ENCODE measurements at places on chromosomes 12 and 14. TPM values are rescaled to one million over a fixed set of nuclear protein-coding genes. Genes with fewer than 3 reads are reported as not detected.

Gene SCAF11
- 103 TPM for total RNA-seq

DNA sequence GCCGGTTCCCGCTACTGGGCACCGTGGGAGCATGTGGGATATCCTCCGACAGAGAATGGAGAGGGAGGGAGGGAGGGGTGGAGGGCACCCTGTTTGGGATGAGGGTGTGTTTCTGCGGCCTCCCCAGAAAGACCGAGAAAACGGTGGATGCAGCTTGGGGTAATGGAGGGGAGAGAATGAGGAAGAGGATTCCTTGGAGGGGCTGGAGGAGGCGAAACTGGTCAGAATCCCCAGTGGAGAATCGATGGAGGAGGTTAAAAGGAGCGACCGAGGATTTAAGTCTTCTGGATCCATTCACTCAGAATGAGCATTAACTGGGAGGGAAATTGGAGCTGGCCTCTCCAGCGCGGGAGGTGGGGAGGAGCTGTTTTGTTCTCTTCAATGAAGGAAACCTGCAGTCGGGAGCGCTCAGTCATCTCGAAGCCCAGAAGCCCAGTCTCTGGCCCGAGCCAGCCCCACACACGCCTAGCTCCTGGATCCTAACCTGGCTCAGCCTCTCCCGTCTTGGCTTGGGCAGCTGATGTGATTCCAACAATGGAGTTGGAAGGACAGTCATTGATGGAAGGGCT lies 581 bp downstream of the ARG2 start:
- no peak for DNase-seq

GRCh38 chr14:94021416-94022157 lies 4.6 kb upstream of the OTUB2 start:
- DNase-seq = peak; percentile 14

DNA sequence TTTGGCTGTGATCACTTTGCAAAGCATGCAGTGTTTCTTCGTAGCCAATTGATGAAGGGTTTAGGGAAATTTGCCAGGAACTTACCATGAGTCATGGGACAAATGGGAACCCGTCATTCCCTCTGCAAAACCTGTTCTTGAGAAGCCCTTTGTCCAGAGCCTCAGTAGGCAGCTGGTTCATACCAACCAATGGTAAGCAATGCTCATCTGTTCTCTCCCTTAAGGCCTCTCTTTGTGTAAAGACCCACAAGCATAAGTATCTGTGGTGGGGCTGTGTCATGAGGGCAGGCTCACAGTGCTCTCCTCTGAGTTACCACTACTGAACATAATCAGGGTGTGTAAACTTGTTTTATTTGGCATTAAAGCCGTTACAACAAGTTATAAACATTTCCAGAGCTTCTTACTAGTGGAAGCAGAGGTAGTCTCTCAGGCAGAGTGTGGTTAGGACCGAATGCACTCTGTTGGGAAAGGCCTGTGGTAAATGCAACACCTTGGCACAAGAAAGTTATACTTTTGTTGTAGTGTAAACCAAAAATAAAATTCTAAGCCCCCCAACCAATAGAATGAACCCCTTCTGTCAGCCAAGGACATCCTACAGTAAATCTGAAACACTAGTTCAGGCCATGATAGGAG lies 119.8 kb downstream of the SINHCAF start:
- DNase-seq = peak; percentile 74

DNA sequence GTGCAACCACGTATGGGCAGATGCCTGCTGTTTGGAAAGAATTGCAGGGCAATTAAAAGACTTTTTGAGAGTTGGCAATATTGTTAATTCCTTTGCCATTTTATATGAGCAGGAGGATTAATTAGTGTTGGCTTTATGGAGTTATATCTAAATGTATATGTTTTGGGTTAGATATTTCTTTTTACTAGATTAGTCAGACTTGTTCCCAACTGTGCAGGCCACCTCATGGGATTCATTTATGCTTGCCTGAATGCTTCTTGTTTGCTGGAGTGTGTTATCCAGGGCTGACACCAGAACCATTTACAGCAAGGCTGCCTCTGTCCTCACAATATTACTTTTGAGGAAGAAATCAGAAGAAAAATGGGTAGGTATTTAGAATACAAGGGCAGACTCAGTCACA lies 192.5 kb downstream of the KTN1 start:
- DNase-seq = no peak

DNA sequence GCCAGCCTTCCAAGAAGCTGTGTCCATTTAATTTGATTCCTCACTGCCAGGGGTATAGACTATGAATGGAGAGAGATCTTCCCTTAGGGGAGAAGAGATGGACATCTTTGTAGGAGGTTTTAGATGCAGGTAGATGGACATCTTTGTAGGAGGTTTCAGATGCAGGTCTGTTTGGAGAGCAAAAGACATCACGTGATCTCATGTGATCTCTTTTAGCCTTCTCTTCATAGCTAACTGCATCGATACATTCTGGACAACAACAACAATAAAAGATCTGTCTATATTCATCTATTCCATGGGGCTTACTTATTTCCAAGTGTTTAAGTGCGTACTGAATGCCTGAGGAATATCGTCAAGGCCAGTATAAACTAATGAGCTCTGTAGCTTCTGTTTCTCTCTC lies 163.2 kb downstream of the PAX9 start:
- no peak for DNase-seq

DNA sequence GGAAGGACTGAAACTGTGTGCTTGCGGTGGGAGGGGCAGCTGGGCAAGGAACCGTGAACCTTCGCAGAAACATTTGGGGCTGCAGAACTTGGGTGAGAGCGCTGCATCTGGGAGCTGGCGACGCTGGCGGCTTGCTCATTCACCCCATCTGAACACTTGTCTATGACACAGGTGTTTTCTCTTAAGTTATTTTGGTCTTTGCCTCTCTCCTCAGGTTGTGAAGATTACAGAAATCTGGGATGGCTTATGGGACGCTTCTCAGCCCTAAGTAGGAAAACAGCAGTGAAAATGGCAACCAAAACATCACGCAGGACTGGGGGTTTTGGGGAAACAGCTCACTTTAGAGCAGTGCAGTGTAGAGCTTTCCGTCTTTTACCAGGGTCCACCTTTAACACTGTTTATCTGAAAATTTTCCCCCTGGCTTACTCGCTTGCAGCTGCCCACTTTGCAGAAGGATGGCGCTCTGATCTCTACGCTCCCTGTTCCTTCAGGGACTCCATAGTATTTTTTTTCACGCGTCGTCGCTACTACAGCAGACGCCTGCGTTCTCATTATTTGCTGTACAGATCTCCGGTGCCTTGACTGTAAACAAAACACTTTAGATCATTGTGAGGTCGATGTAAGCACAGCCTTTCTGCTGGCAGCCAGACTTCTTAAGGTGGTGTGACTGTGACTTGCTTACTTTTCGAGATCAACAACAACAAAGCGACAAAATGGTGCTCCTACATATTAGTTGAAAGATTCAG lies 2.7 kb upstream of the CDKN1B start:
- DNase-seq = peak; percentile 31

GRCh38 chr12:93967454-93967853 lies 180.9 kb upstream of the PLXNC1 start:
- DNase-seq = no peak

- DNase-seq = peak; percentile 82
Observed at GRCh38 chr12:25200703-25201102, 5.7 kb downstream of the ETFRF1 start.

DNA sequence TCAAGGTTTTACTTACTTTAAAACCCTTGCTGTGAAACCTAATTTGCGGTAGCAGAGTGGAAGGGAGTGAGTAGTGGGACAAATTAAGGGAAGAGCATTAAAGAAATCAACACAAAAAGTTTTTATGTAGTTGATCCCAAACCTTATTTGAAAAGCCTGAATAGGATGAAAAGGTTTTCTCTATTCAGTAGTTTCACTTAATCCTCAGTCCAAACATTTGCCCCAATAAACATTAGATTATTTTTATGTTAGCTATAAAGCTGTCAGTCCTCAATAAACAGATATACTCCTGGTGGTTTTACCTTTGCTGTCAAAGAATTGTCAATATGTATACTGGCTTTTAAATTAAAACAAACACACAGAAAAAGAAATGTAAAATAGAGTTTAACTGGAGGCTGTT lies 136.0 kb downstream of the PAX9 start:
- no peak for DNase-seq

Gene HOXC12
- not detected for total RNA-seq

DNA sequence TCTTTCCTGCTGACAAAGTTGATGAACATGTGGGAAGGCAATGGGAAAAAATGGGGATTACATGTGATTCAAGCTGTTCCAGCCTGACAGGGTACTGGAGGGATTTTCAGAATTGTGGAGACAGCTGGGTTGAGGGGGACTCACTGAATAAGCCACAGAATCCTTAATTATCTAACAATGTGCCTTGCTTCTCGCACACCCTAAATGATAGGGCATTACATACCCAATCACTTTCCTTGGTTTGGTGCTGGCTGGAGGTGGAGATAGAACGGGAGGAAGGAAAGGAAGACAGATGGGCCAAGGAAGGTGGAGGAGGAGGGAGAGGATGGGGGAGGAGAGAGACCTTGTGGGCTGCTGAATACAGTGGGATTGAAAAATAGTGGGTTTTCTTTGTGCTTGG lies 20.7 kb downstream of the PELI2 start:
- no peak for DNase-seq

DNA sequence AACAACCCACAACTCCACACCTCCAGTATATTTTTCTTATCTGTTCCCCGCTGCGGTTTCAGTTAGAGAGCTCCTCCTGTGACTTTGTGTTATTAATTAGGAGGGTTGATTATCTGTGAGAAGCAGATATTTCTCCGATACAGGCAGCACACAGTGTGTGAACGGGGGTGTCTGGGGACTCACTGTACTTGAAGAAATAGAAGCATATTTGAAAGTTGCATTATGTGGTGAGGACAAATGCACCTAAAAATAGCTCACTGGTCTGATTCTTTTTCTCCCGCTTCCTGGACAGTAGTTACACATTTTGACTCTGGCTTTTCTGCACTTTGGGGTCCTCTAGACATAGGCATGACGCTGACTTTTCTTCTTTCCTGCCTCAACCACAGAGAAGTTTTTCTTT lies 277.7 kb downstream of the VRK1 start:
- DNase-seq = no peak

Gene CD163
- not detected for total RNA-seq

Gene RHNO1
- total RNA-seq = 15.6 TPM

DNA sequence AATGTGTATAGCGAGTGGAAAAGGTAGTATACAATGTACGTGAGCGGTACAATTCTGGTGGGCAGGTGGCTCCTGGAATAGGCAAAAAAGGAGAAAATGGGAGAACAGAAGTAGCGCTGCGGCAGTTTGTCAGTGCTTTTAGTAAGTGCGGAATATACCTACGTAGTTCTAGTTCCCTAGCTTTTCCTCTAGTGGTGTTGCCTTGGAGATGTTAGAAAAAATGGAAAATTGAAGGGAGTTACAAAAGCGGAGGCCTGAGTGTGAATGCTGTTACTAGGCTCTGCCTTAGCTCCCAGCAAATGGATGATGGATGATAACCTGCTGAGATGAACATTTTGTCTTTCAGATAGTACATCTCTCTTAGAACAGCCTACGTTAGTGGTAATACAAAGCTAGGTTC lies 1.1 kb downstream of the TTC8 start:
- DNase-seq = peak; percentile 15

Gene KRT79
- 0.82 TPM for total RNA-seq

- DNase-seq = no peak
Observed at GRCh38 chr12:1122786-1123185, 131.8 kb downstream of the ERC1 start.

DNA sequence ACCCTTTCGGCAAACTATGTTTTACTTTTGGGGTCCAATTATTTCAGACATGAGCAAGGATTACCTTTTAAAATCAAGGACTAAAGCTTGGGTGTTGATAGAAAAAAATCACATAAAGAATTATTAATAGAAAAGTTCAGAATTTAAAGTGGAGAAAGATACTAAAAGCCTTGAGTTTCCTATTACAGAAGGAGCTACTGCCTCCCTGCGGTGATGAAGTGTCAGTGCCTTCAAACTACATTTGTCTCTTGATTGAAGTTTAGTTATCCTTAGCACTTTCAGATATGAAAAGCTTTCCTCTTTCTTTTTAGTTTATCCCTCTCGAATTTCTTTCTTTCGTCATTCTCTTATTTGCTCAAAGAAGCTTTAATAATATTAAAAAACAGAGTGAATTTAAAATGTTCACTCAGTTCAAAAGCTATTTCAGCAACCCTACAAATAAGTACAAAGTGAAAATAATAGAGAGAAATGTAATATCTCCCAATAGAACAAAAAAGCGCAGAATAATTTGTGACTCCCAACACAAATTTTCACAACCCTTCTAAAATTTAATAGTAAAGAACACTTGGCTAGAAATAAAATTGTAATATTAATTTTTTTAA lies 87.6 kb downstream of the SEC23A start:
- peak; percentile 25 for DNase-seq

GRCh38 chr12:38123566-38124246 lies 192.9 kb upstream of the ALG10B start:
- no peak for DNase-seq

GRCh38 chr12:90896821-90897220 lies 58.2 kb downstream of the CCER1 start:
- DNase-seq = no peak

DNA sequence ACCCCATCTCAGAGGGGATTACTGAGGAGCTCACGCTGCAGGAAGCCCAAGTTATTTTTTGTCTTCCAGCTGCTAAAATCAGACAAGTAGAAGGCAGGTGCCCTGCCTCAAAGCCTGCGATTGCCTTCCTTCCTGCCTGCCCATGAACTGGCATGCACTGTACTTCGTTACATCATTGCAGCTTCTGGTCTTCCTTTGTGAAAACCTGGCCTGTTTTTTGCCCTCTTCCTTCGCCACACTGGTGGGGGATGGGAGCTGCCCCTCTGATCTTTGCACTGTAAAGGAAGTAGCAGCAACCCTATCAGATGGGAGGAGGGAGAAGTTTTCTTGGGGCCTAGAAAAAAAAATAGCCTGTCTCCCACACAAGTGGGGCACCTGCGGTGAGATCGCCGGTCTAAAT lies 1098.7 kb downstream of the BCL11B start:
- no peak for DNase-seq

Gene THTPA
- total RNA-seq = 8.1 TPM

DNA sequence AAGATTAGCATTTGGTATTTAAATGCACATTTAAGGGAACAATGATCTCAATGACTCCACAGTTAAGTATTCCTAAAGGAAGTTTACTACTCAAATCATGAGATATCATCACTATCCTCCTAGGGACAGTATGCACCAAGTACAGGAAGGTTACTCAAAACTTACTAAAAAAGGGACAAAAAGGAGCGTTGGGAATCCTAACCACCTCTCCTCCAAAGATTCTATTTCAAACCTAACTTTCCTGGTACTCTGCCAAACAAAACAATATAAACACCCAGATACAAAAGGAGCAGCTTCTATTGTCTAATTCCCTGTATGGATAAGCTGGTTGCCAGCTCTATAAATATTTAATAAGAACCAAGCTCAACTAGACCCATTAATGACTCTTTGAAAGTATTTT lies 377.7 kb downstream of the NUAK1 start:
- DNase-seq = peak; percentile 61

DNA sequence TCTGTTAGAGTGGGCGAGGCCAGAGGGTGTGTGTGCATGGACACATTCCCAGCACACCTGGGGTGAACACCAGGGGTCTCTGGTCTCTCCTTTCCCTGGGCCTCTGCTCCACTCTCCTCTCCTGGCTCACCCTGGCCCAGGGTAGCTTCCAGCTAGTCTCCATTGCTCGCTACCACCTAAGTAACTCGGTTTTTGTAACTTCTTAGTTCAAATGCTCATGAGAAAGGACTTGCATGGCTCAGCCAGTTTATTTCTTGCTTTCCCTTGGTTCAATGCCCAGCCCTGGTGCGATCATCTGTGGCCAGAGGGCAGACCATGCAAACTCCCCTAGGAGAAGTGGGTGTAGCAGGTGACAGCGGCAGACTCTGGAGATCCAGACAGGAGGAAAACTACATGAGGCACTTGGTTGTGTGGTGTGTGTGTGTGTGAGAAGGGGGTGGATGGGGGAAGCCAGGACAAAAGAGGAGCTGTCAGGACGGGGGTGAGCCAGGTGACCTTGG lies 8.9 kb upstream of the ACVR1B start:
- no peak for DNase-seq

Gene OTUB2
- 3.3 TPM for total RNA-seq

All from astrocyte (in vitro differentiated cells and primary cell).